ENCODE measurements at places on chromosomes 3 and 15. TPM values are rescaled to one million over a fixed set of nuclear protein-coding genes. Genes with fewer than 3 reads are reported as not detected.

Gene SUSD5
- not detected for total RNA-seq

Gene CCNB2
- total RNA-seq: 36.6 TPM

Gene MGLL
- 2.5 TPM for total RNA-seq

GRCh38 chr3:57911593-57911992 is 96.6 kb upstream of the FLNB start:
- no peak overlapping the region for H3K27ac ChIP-seq
- no peak overlapping the region for H3K4me3 ChIP-seq
- DNase-seq: no peak
- no peaks in the 10 kb centered on the region for H3K4me1 ChIP-seq
- peaks cover 39% of the 10 kb centered on the region for H3K36me3 ChIP-seq
- no peaks in the 10 kb centered on the region for H3K27me3 ChIP-seq

DNA sequence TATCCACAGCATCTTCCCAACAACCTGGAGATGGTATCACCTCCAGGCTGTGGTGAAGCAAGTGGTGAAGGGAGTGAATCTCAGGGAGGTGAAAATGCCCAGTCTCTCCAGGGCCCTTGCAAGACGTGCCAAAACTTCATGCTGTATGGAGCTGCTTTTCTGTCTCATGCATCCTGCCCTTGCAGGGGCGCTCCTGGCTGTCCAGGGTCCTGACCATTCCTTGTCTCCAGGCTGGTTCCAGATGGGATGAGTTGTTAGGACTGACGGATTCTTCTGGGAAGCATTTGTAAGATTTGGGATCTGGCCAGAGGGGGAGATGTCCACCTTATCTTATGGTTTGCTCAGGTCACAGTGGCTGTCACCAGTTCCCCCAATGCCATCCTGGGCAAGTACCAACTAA is 15.8 kb downstream of the TGM4 start:
- no peaks in the 10 kb centered on the region for H3K36me3 ChIP-seq
- no peak overlapping the region for H3K27ac ChIP-seq
- no peaks in the 10 kb centered on the region for H3K4me1 ChIP-seq

DNA sequence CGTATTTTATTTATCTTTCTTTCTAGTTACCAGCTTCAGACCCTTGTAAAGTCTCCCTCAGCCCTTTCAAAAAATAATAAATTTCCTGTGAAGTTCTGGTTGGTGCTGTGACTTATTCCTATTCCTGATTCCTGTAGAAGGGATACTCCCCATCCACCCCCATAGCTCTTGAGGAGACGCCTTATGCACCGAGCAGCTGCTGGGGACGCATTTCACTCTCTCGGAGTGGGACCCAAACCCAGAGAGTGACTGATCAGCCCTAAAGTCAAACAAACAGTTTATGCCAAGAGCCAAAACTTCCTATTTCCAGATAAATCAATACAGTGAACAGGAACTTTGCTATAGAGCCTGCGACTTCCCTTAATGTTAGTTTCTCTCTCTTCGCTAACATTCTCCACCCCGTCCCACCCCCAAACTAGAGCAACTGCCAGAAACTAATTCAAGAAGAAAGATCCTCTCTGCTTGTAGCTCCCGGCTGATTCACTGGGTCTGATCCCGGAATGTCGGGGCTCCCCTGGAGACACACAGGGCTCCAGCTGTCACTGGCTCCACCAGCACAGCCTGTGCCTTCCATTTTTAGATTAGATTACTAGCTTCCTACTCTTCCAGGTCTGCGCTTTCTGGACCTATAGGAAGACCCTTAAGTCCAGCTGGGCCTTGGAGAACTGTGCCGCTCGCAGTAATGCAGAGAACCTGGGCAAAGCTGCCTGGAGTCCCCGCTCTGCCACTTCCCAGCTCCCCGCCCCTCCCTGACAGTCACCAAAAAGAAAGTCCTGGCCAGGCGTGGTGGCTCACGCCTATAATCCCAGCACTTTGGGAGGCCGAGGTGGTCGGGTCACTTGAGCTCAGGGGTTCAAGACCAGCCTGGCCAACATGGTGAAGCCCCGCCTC is 45.2 kb downstream of the KLHL25 start:
- H3K27me3 ChIP-seq: no peaks in the 10 kb centered on the region
- H3K27ac ChIP-seq: no peak overlapping the region
- H3K4me3 ChIP-seq: no peak overlapping the region
- no peak for DNase-seq
- H3K36me3 ChIP-seq: peaks cover 22% of the 10 kb centered on the region
- peaks cover 5% of the 10 kb centered on the region for H3K4me1 ChIP-seq

- peaks cover 27% of the 10 kb centered on the region for H3K27me3 ChIP-seq
- DNase-seq: no peak
- H3K27ac ChIP-seq: no peak within 1 kb of the TSS
- no peaks in the 10 kb centered on the region for H3K4me1 ChIP-seq
Observed at GRCh38 chr3:77039606-77040171, at the start of gene ROBO2. Gene ROBO2 (plus strand): TSS chr3:77040099. CDS start chr3:77040786, 687 bp downstream.

DNA sequence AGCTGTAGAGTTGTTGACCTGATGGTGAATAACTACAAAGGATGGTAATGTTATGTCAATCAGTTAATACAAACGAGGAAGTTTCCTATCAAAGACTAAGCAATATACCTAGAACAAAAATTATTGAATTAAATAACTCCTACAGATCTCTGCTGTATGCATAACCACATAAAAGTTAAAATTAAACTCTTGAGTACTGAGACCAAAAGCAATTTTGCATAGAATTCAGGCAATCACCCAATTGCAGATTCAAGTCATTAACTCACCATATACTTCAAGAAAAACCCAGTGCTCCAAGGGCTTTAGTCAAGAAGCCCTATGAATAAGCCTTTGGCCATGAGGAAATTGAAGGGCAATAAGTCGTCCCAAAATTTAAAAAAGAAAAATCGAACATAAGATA is 518.8 kb downstream of the MECOM start:
- H3K36me3 ChIP-seq: peaks cover 4% of the 10 kb centered on the region
- DNase-seq: no peak
- H3K4me3 ChIP-seq: no peak overlapping the region
- peaks cover 27% of the 10 kb centered on the region for H3K4me1 ChIP-seq

DNA sequence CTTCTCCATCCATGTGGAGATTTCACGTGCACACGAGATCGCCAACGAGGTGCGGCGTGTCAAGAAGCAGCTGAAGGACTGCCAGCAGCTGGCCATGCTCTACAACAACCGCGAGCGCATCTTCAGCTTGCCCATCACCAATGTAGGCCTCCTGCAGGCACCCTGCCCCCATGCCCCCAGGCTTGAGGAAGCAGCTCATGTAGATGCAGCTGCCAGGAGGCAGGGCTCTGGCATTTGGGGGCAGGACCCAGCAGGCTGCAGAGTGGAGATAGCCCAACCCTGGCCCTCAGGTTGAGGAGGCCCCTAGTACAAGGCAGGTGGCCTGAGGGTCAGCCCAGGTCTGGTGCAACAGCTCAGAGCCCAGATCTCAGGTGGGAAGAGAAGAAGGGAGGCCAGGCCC is 36.4 kb downstream of the DNAH1 start:
- no peaks in the 10 kb centered on the region for H3K4me1 ChIP-seq
- no peak overlapping the region for H3K4me3 ChIP-seq
- H3K27ac ChIP-seq: no peak overlapping the region

GRCh38 chr3:20576228-20576627 is 390.2 kb upstream of the SGO1 start:
- H3K4me3 ChIP-seq: no peak overlapping the region
- no peak overlapping the region for H3K27ac ChIP-seq
- DNase-seq: no peak
